ENCODE measurements at places on chromosomes 7 and 10. TPM values are rescaled to one million over a fixed set of nuclear protein-coding genes. Genes with fewer than 3 reads are reported as not detected.
A peak's percentile ranks its signal among the peaks of the same experiment; 100 is the strongest.

The TNRC18 gene
- total RNA-seq, result 241 TPM

DNA sequence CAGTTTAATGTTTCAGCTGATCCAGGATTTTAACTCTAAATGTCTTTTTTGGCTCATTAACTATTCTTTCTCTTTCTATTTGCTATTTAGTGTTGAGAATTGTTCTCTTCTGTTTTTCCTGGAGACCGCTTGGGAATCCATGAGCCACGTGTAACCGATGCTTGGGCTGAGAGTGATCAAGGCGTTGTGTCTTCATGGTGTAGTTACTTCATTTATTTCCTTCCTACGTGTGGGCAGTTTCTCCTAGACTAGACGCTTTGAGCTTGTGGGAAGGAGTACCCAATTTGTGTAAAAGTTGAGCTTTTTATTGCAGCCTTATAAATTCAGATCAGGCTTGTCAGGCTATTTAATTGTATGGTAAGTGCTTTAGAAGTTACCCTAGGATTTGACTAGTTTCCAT is 2.9 kb downstream of the EIF3B start:
- H3K27me3 ChIP-seq, result no peaks in the 10 kb centered on the region
- no peak overlapping the region for H3K4me3 ChIP-seq
- H3K36me3 ChIP-seq, result peaks cover 2% of the 10 kb centered on the region
- H3K27ac ChIP-seq, result no peak overlapping the region

- DNase-seq, result no peak
- no peaks in the 10 kb centered on the region for H3K27me3 ChIP-seq
- H3K4me3 ChIP-seq, result no peak overlapping the region
- no peaks in the 10 kb centered on the region for H3K4me1 ChIP-seq
- H3K36me3 ChIP-seq, result no peaks in the 10 kb centered on the region
Measured at GRCh38 chr10:47019155-47020145, 108.2 kb downstream of the PTPN20 start.

GRCh38 chr7:106052681-106053080 is 59.4 kb downstream of the SYPL1 start:
- no peaks in the 10 kb centered on the region for H3K36me3 ChIP-seq
- DNase-seq, result no peak
- no peaks in the 10 kb centered on the region for H3K27me3 ChIP-seq
- no peak overlapping the region for H3K4me3 ChIP-seq
- H3K4me1 ChIP-seq, result peaks cover 7% of the 10 kb centered on the region

DNA sequence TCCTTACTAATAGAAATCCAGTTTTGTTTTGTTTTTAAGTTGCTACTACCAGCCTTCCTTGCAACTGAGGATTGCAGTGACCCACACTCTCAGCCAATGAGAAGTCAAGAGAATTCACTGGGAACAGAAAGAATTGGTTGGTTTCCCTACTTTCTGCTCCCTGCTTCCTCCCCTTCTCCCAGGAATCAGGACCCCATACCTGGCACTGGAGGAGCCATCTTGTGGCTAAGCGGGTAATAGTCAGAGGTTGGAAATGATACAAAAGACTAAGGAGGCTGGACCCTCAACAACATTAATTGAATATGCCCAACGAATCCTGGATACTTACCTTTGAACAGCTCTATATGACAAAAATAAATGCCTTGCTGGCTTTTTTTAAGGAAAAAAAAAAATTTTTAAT is 6.3 kb downstream of the TMEM176A start:
- no peak overlapping the region for H3K27ac ChIP-seq
- peaks cover 41% of the 10 kb centered on the region for H3K36me3 ChIP-seq
- peaks cover 6% of the 10 kb centered on the region for H3K4me1 ChIP-seq

GRCh38 chr7:47405286-47405904 is 176.5 kb downstream of the TNS3 start:
- no peaks in the 10 kb centered on the region for H3K36me3 ChIP-seq
- H3K27me3 ChIP-seq, result no peaks in the 10 kb centered on the region
- H3K4me1 ChIP-seq, result no peaks in the 10 kb centered on the region
- no peak for DNase-seq
- no peak overlapping the region for H3K4me3 ChIP-seq
- peak overlapping the region; percentile 51 for H3K27ac ChIP-seq
